Type B pancreatic cell (in vitro differentiated cells): ENCODE measurements at places on chromosomes 11 and 22.
A peak's percentile ranks its signal among the peaks of the same experiment; 100 is the strongest.

DNA sequence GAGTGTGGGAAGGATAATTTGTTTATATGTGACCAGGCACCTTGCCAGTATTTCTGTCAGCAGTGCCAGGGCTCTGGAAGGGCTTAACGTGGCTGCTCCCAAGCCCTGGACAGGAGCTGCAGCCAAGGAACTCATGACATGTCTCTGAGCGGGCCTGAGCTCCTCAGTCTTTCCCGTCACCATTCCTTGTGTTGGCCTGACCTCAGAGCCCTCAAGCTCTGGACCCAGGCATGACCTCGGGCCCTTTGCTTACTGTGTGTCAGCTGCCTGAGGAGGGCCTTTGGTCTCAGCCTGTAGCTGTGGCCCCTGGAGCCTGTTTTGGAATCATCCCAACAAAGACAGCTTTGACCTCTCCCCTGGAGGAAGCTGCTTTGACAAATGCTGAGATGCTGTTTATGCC is 264.1 kb upstream of the PLET1 start:
- no peak overlapping the region for H3K27ac ChIP-seq
- DNase-seq: no peak
- H3K4me3 ChIP-seq: no peak overlapping the region

DNA sequence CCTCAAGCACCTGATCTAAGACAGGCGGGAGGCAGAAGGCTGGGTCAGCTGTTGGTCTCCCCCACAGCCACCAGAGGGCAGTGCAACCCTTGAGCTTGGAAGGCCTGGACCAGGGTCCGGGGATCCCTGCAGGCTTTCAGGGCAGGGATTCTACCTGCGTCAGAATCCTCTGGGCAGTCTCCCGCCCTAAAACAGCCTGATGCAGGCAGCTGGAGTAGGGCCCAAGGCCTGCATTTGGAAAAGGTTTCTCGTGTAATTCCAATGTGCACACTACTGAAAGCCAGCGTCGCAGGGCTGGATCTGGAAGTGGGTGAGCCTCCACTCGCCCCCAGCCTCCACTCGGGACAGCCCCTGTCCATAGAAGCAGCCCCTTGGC is 31.8 kb downstream of the BID start:
- H3K27me3 ChIP-seq: no peaks in the 10 kb centered on the region
- no peak overlapping the region for H3K4me3 ChIP-seq
- peak; percentile 87 for DNase-seq
- H3K4me1 ChIP-seq: peaks cover 3% of the 10 kb centered on the region
- peaks cover 4% of the 10 kb centered on the region for H3K36me3 ChIP-seq
- H3K27ac ChIP-seq: peak overlapping the region; percentile 32

GRCh38 chr11:134003792-134004495 is 47.2 kb upstream of the IGSF9B start:
- no peak overlapping the region for H3K27ac ChIP-seq
- H3K27me3 ChIP-seq: peaks cover 9% of the 10 kb centered on the region
- no peaks in the 10 kb centered on the region for H3K36me3 ChIP-seq
- no peak overlapping the region for H3K4me3 ChIP-seq
- H3K4me1 ChIP-seq: no peaks in the 10 kb centered on the region
- DNase-seq: no peak

GRCh38 chr11:132728026-132728425 is 804.3 kb downstream of the OPCML start:
- no peaks in the 10 kb centered on the region for H3K36me3 ChIP-seq
- no peak overlapping the region for H3K4me3 ChIP-seq
- DNase-seq: no peak
- no peak overlapping the region for H3K27ac ChIP-seq

- no peak overlapping the region for H3K27ac ChIP-seq
- no peaks in the 10 kb centered on the region for H3K36me3 ChIP-seq
- DNase-seq: no peak
- no peak overlapping the region for H3K4me3 ChIP-seq
- H3K4me1 ChIP-seq: no peaks in the 10 kb centered on the region
- no peaks in the 10 kb centered on the region for H3K27me3 ChIP-seq
Observed at GRCh38 chr11:43145653-43146052, 166.1 kb upstream of the API5 start.

- H3K36me3 ChIP-seq: peaks cover 15% of the 10 kb centered on the region
- no peaks in the 10 kb centered on the region for H3K27me3 ChIP-seq
- peaks cover 8% of the 10 kb centered on the region for H3K4me1 ChIP-seq
- DNase-seq: no peak
- no peak overlapping the region for H3K4me3 ChIP-seq
Observed at GRCh38 chr22:46273432-46274148, 5.8 kb downstream of the TTC38 start.

- no peak for DNase-seq
- H3K27ac ChIP-seq: no peak within 1 kb of the TSS
- no peaks in the 10 kb centered on the region for H3K36me3 ChIP-seq
- H3K27me3 ChIP-seq: peaks cover 15% of the 10 kb centered on the region
- H3K4me3 ChIP-seq: no peak within 1 kb of the TSS
Observed at GRCh38 chr22:37109242-37109917, at the start of gene TMPRSS6. Gene TMPRSS6 (minus strand): TSS chr22:37109713. CDS start chr22:37103417, 6,296 bp downstream.

GRCh38 chr11:5928271-5928670 is 13.8 kb upstream of the OR56A3 start:
- no peak overlapping the region for H3K27ac ChIP-seq
- H3K27me3 ChIP-seq: no peaks in the 10 kb centered on the region
- H3K36me3 ChIP-seq: no peaks in the 10 kb centered on the region
- no peak overlapping the region for H3K4me3 ChIP-seq

DNA sequence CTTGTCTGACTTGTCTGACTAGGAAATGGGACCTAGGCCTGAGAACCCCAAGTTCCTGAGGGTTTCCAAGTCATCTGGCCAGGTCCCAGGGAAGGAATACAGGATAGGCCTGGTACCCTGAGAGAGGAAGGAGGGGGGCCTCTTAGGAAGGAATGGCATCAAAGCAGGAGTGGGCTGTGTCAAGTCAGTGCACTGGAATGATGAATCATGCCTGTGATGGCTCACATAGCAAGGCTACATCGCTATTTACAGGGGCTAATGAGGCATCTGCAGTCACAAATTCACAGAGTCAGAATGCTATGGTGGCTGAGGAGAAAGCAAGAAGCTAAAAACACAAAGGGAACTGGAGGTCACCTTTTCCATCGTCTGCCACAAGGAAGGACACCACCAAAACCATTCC is 247.3 kb downstream of the NXPE2 start:
- no peaks in the 10 kb centered on the region for H3K36me3 ChIP-seq
- no peak overlapping the region for H3K4me3 ChIP-seq
- no peaks in the 10 kb centered on the region for H3K4me1 ChIP-seq
- DNase-seq: no peak
- peaks cover 18% of the 10 kb centered on the region for H3K27me3 ChIP-seq
- no peak overlapping the region for H3K27ac ChIP-seq

GRCh38 chr11:85791409-85791990 is 19.4 kb downstream of the SYTL2 start:
- no peak overlapping the region for H3K27ac ChIP-seq
- H3K4me1 ChIP-seq: no peaks in the 10 kb centered on the region
- no peaks in the 10 kb centered on the region for H3K27me3 ChIP-seq

DNA sequence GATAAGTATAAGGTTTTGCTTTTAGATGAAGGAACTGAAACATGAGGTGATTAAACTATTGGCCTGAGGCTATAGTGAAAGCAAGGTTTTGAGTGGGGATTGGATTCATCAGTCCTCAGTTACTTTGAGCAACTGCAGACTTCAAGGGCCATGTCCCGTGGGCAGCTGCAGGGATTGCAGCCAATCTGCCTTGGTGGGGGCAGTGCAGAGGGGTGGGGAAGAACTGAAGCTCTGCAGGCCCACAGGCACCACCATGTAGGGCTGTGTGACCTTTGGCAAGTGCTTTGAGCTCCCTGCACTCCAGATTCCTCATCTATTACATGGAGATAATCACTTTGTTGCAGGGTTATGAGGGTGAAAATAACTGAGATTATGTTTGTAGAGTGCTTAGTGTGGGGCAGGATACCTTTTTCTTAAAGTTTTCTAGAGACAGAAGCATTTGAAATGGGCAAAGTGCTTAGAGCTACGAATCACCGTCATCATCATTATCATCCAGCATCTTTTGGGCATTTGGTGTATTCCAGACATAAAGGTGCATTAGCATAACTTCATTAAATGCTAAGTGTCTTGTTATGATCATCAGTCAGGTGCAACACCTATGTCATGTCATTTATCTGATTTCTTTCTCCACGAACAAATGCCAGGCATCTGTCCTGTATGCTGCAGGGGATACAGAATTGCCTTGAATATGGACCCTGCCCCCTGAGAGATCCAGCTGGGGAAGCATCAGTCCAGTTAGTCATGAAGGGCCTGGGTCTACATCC is 72.1 kb upstream of the TENM4 start:
- H3K4me3 ChIP-seq: no peak overlapping the region
- peaks cover 56% of the 10 kb centered on the region for H3K4me1 ChIP-seq
- no peaks in the 10 kb centered on the region for H3K27me3 ChIP-seq
- peak overlapping the region; percentile 44 for H3K27ac ChIP-seq
- H3K36me3 ChIP-seq: no peaks in the 10 kb centered on the region

DNA sequence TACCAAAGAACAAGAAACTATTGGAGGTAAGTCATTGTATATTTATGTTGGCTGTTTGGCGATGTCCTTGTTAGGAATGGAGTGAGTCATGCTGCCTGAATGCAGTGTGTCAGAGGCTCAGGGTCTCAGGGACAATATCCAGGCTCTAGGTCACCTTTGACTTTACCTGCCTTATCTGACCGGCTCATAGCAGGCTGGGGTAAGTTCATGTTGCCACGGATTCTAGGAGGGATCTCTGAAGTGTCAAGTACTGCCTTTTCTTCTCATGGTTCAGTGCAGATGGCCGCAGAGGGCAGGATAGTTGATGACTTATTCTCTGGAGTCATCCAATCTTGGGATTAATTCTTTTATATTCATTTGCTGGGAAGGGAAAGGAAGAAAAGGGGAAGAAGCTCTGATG is 53.2 kb downstream of the SPON1 start:
- H3K4me1 ChIP-seq: peaks cover 14% of the 10 kb centered on the region
- no peaks in the 10 kb centered on the region for H3K27me3 ChIP-seq
- peak overlapping the region; percentile 66 for H3K27ac ChIP-seq
- H3K4me3 ChIP-seq: peak overlapping the region; percentile 13

- no peak overlapping the region for H3K4me3 ChIP-seq
- H3K27me3 ChIP-seq: no peaks in the 10 kb centered on the region
- DNase-seq: no peak
- H3K36me3 ChIP-seq: peaks cover 7% of the 10 kb centered on the region
- H3K4me1 ChIP-seq: peaks cover 24% of the 10 kb centered on the region
Observed at GRCh38 chr11:126391970-126392632, 36.6 kb downstream of the ST3GAL4 start.
